ENCODE measurements at places on chromosomes 4 and X.

- DNase-seq, result no peak
Observed at GRCh38 chr4:157572284-157572683, 351.8 kb downstream of the GRIA2 start.

- DNase-seq, result no peak
Observed at GRCh38 chrX:13440176-13440575, 120.3 kb upstream of the ATXN3L start.

- DNase-seq, result no peak
Observed at GRCh38 chrX:52933976-52934703, 24.2 kb downstream of the FAM156A start.

- no peak for DNase-seq
Observed at GRCh38 chr4:138710297-138710696, 305.3 kb upstream of the NOCT start.

DNA sequence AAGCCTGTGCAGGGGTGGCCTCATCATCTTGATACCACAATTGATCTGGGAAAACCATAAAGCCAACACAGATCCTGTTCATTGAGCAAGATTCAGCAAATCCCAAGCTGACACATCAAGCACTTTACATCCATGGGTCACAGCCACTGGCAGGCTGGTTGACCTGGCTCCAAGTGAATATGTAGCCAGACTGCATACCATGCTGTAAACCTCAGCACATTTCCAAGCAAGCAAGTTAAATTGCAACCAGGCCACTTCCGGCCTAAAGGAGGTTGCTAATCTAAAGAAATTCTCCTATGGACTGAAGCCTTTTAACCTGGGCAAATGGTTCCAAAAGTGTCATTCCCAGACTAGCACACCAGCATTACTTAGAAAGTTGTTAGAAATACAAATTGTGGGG lies 54.4 kb upstream of the USP26 start:
- no peak for DNase-seq

GRCh38 chrX:119273420-119274192 lies 37.5 kb downstream of the PGRMC1 start:
- no peak for DNase-seq

GRCh38 chr4:111127841-111128240 lies 505.0 kb upstream of the PITX2 start:
- no peak for DNase-seq

DNA sequence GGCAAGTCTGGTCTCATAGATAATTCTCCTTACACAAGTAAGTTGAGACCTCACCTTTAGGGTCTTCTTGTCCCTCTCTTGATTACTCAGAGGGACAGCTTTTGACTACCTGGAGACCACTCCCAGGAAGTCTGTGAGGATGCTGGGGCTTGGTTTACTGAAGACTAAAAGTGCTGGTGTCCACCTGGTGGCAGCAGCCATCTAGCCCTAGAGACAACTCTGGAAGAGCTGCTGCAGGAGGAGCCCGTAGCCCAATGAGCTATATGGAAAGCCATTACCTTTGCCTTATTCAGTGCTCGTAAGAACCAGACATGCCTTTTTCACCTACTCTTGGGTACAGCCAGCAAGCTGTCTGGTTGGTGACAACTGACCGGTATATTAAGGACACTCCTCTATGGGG lies 7.3 kb downstream of the FGFBP2 start:
- no peak for DNase-seq

DNA sequence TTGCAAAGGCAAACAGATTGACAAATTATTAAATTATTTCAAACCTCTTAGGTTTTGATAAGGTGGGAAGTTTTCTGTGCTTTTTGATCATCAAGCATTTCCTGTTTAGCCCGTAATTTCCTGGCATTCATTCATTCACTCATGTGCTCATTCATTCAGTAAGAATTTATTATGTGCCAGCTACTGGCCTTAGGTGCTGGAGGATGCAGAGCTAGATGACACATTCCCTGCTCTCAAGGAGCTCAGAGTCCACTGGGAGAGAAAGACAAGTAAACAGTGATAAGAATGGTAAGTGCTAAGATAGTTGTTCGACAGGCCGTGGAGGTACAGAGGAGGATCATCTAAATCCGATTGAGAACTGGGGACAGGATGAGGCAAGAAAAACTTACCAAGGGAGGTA lies 153.0 kb downstream of the DCTD start:
- DNase-seq, result no peak

GRCh38 chr4:101954351-101954750 lies 163.8 kb downstream of the BANK1 start:
- no peak for DNase-seq

DNA sequence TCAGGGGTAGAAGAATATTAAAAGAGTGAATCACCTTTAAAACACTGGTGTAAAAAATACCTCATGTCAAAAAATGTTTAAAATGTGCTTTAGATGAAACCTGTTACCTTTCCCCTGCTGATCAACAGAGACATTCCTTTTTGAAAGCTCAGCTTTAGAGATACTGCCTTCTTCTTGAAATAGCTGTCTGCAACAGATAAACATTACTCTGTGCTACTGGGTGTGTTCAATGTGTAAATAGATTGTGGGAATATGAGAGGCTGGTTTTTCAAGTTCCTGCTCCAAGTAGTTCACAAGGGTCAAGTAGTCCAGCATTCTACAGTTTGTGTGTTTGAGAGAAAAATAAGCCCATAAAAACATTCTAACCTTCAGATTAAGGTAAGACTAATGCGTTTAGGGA lies at the start of gene SYTL5:
Gene SYTL5, plus strand, starts transcription at position 263 of the 400 bp plus-strand sequence. CDS start 27,337 bp downstream, outside the sequence.
- DNase-seq, result no peak

Measured in KBM-7 (cell line).